ENCODE measurements at places on chromosomes 1 and 21. TPM values are rescaled to one million over a fixed set of nuclear protein-coding genes. Genes with fewer than 3 reads are reported as not detected.

GRCh38 chr1:19811206-19811851 lies 3.8 kb downstream of the RNF186 start:
- no peaks in the 10 kb centered on the region for H3K4me1 ChIP-seq
- H3K36me3 ChIP-seq: no peaks in the 10 kb centered on the region
- no peak overlapping the region for H3K27ac ChIP-seq
- no peak overlapping the region for H3K4me3 ChIP-seq
- no peak for DNase-seq
- H3K27me3 ChIP-seq: no peaks in the 10 kb centered on the region

- no peak for DNase-seq
- H3K4me3 ChIP-seq: no peak overlapping the region
- H3K27ac ChIP-seq: no peak overlapping the region
- H3K36me3 ChIP-seq: peaks cover 73% of the 10 kb centered on the region
These were observed 19.7 kb downstream of the PTTG1IP start for GRCh38 chr21:44853601-44854390.

- DNase-seq: no peak
- H3K27ac ChIP-seq: no peak overlapping the region
- H3K27me3 ChIP-seq: no peaks in the 10 kb centered on the region
These were observed 109.4 kb downstream of the NRDC start for GRCh38 chr1:51768971-51769588.

DNA sequence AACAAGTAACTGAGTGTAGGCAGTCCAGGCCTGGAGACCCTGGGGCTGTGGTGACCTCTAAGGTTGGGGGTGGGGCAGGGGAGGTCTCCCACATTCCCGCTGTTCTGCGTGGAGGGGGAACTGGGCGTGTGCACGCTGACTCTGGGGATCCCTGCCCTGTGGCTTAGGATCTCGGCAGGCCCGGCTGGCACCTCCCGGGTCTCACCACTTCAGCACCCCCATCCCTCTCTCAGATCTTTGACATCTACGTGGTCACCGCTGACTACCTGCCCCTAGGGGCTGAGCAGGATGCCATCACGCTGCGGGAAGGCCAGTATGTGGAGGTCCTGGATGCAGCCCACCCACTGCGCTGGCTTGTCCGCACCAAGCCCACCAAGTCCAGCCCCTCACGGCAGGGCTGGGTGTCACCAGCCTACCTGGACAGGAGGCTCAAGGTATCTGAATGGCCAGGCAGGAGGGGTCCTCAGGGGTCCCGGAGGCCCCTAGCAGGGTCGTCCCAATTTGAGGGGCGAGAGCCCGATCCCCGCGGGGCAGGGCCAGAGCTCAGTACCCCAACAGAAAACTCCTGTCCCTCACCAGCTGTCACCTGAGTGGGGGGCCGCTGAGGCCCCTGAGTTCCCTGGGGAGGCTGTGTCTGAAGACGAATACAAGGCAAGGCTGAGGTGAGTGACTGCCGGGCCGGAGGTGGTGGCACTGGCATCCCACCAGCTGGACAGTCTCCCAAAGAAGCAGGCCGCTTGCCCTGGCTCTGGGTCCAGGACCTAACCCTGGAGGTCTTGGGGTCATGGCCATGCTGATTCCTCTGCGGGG lies 68.7 kb downstream of the TRIM11 start:
- DNase-seq: peak; percentile 54
- no peaks in the 10 kb centered on the region for H3K4me1 ChIP-seq
- no peak overlapping the region for H3K4me3 ChIP-seq
- H3K36me3 ChIP-seq: no peaks in the 10 kb centered on the region
- H3K27ac ChIP-seq: no peak overlapping the region

The SLC26A9 gene
- total RNA-seq: not detected

The ALG14 gene
- 0.71 TPM for total RNA-seq

DNA sequence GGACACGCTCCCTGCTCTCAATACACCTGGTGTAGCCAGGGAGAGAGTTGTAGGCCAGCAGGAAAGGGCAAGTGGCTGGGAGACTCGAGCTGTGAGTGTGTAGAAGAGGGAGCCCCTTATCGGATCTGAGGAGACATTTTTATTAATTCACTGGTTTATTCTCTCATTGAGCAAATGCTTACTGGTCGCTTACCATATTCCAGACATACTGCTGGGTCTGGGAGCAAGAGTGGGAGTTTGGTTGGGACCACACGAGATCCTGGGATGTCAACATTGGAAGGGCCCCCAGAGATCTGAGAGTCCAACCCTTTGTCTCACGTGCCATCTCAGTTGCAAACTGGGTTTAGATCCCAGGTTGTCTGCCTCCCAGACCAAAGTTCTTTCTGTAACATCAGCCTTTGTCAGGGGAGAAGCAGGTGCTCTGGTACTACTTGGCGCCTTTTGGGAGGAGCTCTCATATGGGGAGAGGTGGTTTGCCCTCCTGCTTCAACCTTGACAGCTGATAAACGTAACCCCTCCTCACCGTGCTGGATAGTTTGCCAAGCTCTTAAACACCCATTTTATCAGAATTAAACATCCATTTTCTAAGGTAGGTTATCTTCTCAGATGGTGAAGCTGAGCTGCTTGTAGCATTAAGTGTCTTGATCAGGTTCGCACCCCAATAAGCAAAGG lies 742 bp downstream of the TMEM222 start:
- H3K4me3 ChIP-seq: peak overlapping the region; percentile 92
- peaks cover 43% of the 10 kb centered on the region for H3K4me1 ChIP-seq
- no peaks in the 10 kb centered on the region for H3K36me3 ChIP-seq
- no peak for DNase-seq
- no peaks in the 10 kb centered on the region for H3K27me3 ChIP-seq
- H3K27ac ChIP-seq: peak overlapping the region; percentile 79

Measured in sigmoid colon (tissue), 7 donors.